AG04450 (cell line): ENCODE measurements at places on chromosomes 3 and 15.

DNA sequence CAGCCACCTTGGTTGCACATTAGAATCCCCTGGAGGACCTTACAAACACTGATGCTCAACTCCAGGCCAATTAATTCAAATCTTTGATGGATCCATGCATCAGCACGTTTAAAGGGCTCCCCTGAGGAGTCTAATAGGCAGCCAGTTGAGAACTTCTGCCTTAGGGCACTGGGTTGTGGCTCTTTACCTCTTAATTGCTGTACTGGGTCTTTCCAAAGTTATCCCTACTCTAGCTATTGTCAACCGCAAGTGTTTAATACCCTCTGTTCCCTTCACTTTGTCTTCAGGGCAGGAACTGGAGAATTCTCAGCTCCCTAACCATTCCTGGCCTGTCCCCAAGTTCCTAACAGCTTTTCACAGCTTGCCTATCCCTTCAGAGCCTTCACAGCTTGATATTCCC is 15.0 kb upstream of the FAM174B start:
- DNase-seq: no peak

DNA sequence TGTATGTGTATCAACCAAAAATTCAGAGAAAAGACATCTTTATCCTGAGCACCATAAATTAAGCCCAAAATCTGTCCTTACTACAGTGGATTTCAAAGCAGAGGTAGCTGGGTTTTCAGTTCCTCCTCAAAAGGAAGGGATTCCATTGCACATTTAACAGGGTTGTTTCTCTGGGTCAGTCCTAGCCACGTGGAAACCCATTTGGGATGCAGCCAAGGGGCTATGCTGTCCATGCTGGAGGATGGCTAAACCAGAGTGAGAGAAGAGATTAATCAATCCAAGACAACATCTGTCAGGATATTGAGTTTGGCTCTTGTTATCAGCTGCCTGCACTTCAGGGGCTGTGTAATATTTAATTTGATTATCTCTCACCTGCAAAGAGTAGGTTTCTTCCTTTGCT is 28.1 kb downstream of the LSAMP start:
- DNase-seq: no peak

DNA sequence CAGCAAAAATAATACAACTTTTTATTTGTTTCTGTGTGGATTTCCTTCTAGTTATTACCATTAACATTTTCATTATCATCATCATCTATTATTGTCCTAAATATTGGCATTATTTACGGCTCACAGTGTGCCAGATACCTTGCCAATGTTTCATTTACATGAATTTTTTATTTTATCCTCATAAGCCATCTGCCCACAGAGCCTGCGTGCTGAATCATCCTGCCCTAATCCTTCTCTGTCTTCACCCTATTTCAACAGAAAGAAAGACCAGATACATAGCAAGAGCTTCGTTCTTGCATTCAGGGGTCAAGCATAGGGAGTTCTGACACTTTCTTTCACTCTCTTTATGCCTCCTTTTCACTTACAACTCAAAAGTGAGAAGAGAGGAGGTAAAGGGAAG is 82.0 kb downstream of the KCNMB2 start:
- DNase-seq: no peak

- no peak for DNase-seq
Observed at GRCh38 chr3:66080167-66080566, 41.4 kb upstream of the MAGI1 start.

- no peak for DNase-seq
Observed at GRCh38 chr3:151307583-151308488, 8.8 kb downstream of the GPR87 start.
